ENCODE measurements at places on chromosomes 1 and 21.

DNA sequence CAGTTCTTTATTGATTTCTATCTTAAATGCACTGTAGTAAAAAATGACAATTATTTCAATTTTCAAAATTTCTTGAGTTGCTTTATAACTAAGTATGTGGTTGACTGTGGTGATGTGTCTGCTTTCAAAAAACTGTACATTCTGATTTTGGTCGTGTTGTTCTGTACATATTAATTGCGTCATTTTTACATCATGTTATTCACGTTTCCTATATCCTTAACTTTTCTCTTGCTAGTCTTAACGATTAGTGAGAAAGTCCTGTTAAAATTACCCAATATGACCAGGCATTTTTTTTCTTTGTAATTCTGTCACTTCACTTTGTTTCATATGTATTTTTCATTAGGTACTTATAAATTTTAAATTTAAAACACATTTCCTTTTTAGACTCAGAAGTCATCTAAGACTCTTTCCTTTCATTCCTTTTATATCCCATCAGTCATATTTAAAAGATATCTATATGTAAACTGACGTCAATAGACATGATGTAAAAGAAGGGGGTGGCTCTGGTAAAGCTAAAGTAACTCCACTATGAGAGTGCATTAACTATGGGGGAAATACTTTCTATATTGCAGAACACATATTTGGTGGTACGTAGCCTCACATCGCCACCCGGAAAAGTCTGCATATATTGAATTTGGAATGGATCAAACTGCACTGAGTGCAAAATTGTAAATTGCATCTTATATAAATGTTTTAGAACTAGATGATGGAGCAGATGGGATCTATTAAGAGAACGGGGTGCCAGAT is 1.1 kb upstream of the COA6 start:
- DNase-seq: no peak

- no peak for DNase-seq
These were observed 37.0 kb upstream of the RXRG start for GRCh38 chr1:165481820-165482532.

- no peak for DNase-seq
These were observed 169.2 kb downstream of the APP start for GRCh38 chr21:26001356-26001755.

GRCh38 chr1:181397845-181398244 is 85.5 kb upstream of the CACNA1E start:
- no peak for DNase-seq

DNA sequence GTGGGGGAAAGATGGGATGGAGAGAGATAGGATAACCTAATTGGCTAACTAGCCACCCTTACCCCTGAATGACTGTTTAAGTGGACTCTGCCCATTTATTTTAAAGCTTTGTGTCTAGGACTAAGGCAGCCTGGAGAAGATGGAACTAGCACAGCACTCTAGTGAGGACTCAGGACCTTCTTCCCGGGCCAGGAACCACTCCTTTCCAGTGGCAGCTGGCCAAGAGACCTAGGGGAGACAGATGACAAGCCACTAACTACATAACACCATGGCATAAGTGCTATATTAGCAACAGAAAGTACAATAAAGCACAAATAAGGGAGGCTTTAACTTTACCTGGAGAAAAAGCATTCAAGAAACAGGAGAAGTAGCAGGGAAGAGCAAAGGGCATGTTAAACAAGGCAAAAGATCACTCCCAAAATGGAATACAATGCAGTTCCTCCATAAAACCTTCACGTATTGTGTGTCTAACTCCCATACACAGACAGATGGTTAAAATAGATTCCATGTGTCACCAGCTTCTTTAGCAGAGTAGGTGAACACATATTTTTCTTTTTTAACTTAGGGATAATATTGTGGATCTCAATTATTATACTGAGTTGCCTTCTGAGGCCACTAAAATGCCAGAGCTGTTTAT is 20.6 kb downstream of the CLCA1 start:
- DNase-seq: no peak

GRCh38 chr1:115791816-115792215 is 23.3 kb upstream of the CASQ2 start:
- no peak for DNase-seq

DNA sequence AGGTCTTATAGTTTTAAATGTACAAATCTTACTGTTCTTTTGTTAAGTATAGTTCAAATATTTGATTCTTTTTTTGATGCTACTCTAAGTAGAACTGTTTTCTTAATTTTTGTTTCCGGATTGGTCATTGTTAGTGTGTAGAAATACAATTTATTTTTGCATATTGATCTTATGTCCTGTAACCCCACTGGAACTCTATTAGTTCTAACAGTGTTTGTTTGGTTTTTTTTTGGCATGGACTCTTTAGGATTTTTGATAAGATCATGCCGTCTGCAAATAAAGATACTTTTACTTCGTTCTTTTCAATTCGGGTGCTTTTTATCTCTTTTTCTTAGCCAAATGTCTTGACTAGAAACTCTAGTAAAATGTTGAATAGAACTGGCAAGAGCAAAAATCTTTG is 26.5 kb downstream of the GDAP2 start:
- DNase-seq: no peak

DNA sequence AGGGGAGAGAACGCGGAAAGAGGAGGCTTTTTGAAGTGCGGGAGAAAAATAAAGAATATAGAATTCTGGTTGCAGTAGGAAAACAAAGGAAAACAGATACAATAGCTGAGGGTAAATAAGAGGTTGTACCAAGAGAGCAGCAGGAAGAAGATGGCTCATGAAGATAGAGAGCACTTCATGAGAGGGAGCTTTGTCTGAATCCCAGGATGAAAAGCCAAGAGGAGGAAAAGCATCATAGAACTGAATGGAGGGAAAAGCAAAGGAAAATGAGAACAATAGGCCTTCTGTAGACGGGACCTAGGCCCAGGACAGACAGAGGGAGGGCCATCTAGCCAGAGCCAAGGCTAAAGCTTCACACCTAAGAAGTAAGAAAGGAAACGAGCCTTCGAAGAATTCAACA is 49.5 kb downstream of the ATP6V1G3 start:
- DNase-seq: no peak

- DNase-seq: no peak
These were observed 3.9 kb upstream of the LEFTY2 start for GRCh38 chr1:225944951-225945350.

DNA sequence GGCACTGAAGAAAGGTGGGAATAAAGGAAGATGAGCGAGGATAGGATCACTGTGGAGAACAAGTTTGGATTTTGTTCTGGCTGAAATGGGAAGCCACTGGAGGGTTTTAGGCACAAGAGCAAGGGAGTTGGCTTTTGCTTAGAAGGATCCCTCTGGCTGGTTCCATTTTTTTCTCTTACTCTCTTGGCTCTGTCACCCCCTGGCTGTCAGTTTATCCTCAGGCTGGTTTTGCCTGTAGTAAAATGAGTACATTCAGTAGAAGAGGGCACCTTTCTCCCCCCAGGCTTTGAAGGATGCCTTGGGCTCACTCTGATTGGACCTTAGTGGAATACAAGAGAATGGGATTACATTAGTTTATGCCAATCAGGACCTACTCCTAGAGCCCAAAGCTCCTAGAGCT is 17.1 kb downstream of the CACHD1 start:
- no peak for DNase-seq

DNA sequence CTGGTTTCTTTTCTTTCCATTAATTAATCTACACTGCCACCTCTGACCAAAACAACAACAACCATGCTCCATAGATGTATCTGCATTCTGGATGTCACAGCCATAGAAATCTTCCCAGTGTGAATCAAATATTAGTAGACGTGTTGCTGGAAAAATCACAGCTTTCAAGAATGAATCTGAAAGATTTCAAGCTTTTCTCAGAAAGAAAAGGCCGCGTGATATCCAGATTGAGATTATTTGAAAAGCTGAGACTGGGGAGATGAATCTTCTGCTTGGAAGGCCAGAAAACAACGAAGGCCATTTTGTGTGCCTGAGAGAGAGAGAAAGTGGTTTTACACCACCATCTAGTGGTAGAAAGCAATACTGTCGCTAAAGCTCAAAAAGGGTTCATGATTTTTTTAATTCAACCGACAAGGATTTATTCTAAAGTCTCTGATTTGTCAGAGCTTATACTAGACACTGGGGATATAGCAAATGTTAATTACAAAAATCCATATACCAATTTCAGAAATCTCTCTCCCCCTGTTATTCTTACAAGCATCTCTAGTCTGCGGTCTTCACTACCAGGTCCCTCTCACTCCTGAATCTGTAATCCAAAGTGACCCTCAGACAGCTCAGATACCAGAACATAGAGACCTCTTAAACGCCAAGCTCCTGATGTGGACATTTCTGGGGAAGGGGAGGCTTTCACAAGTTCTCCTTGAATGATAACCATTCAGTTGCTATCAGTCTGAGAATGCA is 87.5 kb upstream of the SGIP1 start:
- no peak for DNase-seq

DNA sequence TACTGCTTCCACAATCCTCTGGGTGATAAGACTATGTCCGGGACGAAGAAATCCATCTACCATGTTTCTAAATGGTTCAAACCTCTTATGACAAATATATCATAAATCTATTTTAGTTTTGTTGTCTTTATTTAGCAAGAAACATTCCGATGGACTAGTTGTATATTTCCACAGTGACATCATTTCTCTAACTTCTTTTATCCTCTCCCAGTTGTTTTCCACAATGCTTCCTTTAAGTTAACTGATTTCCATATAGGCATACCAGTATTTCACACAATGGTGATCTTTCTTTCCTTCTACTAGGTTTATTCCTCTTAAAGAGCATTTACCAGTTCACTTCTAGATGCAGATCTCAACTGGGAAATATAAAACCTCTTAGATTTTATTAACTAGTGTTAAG is 44.8 kb downstream of the USP1 start:
- DNase-seq: no peak

DNA sequence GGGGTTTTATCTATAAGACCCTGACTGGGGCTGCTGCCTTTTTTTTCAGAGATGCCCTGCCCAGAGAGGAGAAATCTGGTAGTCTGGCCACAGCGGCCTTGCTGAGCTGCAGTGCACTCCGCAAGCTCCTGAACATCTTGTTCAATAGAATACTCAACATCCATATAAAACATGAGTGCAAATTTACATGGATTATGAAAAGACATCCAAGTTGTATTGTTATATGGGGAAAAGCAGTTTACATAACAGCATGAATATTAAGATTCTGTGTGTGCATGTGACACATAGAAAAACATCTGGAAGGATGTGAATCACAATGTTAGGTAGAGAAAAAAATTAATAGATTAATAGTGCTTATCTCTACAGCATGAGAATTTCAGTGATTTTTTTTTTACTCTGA is 16.4 kb downstream of the COG2 start:
- no peak for DNase-seq
